GM13977 (cell line): ENCODE measurements at places on chromosomes 7 and 10.

DNA sequence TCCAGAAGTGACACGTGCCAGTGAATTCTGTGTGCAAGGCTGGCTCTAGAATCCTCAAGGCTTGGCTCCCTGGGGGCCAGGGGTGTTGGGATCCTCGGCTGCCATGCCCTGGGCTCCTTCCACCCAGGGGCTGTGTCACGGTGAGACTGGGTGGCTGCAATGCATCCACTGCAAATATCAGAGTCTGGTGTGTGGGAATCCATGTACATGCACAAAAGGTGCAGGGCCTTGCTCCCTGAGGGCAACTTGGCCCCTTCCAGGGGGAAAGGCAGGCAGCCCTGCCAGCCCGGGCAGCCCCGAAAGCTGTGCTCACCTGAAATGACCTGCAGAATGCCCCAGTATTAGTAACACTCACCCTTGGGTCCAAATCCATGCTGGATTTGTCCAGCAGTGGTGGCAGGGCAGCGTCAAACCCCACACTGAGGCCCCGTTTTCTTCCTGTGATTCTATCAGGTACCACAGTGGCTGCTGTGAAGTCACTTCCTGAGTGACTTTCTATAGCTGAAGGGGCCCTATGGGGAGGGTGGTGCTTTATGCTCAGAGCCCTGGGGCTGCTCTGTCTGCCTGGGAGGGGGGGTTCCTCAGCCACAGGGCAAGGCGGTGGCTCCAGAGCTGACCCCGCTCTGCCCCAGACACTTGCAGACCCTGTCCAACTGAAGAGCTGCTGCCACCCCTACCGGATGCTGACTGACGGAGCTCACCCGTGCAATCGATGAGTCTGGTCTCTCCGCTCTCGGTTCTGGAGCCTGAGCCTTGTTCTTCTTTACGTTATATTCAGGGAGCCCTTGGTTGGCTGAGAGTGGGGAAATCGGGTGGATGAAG, 317.7 kb downstream of the GLRX3 start:
- DNase-seq, result no peak

GRCh38 chr7:116525298-116525912, 569 bp downstream of the CAV1 start:
- peak; percentile 76 for DNase-seq

GRCh38 chr7:8177109-8177933, 84.6 kb downstream of the ICA1 start:
- DNase-seq, result no peak

DNA sequence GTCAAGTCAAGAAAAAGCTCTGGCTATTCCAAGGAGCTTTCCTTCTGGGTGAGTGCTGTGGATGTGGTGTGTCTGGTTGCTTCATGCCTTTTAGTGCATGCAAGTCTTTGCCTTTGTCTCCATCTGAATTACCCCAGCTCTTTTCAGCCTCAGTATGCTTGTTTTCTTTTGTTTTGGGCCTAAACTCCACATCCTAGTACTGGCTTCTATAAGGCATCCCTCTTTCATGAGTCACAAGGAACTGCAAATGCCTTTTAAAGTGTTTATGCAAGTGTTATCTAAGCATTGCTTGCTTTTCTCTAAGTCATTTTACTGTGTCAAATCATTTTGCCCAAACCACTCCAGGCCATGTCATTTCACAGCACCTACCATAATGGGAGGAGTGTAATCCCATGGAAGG, 132.1 kb downstream of the PLCE1 start:
- no peak for DNase-seq

GRCh38 chr10:101358706-101359300, 4.8 kb downstream of the BTRC start:
- no peak for DNase-seq

DNA sequence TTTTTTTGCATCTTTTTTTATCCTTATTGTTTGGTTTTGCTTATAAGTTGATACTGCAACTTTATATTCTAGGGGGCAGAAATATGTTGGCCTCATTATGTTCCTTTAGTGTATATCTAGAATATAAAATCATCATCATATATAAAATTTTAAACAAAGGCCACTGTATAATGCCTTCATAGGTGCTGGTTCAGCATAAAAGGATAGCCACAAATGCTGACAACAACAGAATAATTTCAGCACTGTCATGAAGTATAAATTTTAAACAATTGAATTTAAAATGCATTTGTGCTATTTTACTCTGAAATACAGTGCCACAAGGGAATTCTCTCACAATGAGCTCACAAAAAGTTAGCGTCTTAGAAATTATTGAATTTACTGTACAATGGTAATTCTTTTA, 285.9 kb downstream of the ATRNL1 start:
- DNase-seq, result no peak

GRCh38 chr7:81725812-81726127, 44.1 kb downstream of the HGF start:
- no peak for DNase-seq

GRCh38 chr10:113854761-113855588, 514 bp downstream of the NHLRC2 start:
- peak; percentile 65 for DNase-seq

DNA sequence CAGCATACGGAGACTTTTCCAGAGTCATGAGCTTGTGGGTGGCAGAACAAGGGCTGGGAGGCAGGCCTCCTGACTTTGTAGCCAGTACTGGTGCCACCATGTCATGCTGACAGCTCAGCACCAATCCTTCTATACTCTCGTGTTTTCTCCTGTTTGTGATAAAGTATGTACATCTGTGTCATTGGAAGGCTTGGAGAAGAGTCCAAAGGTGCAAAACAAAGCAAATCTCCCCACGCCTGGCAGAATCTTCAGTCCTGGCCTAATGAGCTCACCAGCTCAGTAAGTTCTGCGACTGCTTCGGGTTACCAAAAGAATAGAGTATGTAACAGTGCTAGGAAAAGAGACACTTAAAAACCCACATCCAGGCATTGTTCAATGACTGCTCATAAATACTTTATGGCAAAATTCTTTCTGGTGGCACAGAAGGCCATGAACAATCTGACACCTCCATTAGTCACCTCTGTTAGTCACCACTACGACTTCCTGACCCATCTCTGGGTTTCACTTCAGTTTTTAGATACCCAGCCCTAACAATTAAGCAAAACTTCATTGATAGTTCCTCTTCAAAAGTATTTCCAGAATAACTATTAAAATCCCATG, 24.5 kb downstream of the STEAP1 start:
- peak; percentile 26 for DNase-seq

DNA sequence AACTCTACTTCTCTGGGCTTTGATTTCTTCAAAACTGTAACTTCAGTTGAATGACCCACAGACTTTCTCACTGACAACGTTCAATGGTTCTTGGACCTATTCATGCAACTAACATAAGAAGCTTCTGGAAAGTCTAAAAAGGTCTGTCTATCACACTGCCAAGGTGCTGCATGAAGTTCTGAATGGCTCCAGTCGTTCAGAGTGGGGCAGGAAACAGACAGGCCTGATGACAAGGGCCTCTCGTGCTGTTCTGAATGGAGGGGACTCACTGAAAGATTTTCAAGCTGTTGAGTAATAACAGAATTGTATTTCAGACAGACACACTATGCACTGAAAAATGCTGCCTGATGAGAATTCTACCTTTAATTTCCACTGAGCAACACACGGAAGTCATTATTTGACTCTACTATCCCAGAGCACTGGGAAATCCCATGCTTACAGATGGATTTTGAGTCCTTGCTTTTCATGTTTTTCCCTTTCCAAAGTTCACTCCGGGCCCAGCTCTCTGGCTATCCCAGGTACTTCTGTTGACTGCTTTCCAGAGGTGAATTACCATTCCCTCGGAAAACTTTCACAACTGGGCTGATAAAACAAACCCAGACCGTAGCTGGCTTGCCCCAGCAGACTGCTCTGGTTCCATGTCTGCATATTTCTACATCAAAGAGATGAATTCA, 204.9 kb upstream of the FRMD4A start:
- no peak for DNase-seq

GRCh38 chr7:79317728-79318127, 135.7 kb downstream of the MAGI2 start:
- DNase-seq, result no peak

- no peak for DNase-seq
These were observed 40.0 kb downstream of the GSDME start for GRCh38 chr7:24717247-24717622.

DNA sequence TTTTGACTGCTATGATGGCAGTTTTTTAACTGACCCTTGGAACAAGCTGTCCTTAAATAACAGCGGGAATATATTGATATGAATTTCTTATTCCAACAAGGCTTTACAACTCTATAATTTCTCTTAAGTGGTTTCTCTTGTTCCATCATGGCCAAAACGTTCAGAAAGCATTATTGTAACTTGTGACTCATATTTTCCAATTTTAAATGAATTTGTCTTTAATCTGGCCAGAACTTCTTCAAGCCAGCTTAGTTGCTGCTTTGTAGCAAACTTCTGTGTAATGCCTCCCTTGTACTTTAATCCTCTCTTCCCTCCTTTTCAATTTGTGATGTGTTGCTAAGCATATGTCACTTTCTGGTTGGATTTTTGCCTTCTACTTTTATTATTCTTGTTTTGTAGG, 271.9 kb downstream of the KIF20B start:
- DNase-seq, result no peak

GRCh38 chr7:129222064-129222463, 2.8 kb upstream of the AHCYL2 start:
- DNase-seq, result no peak

GRCh38 chr10:5360318-5360915, 4.3 kb upstream of the UCN3 start:
- DNase-seq, result no peak

DNA sequence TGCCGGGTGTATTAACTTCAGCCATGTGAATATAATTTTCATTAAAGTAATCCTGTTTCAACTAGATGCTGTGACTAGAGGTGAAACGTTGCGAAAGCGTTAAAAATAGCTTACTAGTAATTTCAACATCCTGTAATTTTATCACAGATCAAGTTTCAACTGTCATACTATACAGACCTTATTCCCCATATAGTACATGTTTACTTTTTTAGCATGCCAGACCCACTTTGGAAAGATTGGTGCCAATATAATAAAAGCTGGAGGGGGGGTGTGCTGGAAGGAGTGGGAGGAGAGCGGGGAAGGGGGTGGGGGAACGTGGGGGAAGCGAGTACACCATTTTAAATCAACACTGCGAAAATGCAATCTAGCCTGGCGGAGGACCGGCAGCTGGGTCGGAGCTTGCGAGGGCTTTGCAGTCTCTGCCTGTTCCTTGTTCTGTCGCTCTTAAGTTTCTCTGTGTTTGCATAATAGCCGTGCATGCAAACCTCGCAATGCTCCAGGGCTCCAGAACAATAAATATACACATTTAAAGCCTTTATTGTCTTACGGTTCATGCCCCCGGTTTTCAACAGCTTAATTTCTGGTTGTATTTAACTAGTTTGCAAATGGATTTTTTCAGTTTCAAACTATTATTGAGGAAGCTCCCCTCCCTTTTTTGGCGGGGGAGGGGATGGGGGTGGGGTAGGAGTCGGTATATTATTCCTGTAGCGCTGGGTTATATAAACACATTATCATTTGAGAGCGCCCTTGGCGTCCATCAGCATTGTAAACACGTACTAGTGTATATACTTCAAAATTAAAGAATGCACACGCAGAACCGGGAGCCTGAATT, 1.3 kb upstream of the ARID5B start:
- peak; percentile 40 for DNase-seq

GRCh38 chr7:102468478-102469350, 3.9 kb downstream of the LRWD1 start:
- peak; percentile 27 for DNase-seq

- DNase-seq, result no peak
These were observed 764.6 kb upstream of the GHITM start for GRCh38 chr10:83374741-83375140.

DNA sequence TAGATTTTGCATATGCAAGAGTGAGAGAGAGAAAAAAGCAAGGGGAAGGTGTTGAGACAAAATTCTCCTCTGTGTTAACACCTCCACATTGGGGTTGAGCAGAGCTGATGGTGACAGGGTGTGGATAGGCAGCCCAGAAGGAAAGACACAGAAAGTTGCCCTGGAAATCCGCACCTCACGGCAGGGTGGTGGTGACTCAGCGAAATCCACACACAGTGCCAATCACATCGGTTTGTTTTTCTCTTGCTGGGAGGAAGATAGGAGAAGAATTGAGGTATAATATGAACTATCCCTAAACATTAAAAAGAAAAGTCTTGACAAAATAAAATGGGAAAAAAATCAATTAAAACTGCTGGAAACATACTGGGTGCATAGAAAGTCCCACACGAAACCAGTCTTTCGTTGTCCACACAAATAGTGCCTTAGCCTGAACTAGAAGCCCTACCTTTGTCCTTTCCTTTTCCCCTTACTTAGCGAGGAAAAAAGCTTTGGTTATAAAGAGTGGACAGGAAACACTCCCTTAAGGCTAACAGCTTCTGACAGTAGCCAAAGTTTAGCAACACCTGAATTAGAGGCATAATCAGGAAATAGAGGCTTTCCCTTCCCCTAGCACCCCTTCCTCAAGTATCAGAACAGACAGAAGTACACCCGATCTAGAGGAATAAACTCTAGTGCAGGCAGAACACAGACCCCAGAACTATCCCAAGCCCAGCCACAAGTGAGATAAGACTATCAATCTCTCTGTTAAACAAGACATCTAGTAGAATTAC, 39.2 kb upstream of the DNAJC1 start:
- no peak for DNase-seq

DNA sequence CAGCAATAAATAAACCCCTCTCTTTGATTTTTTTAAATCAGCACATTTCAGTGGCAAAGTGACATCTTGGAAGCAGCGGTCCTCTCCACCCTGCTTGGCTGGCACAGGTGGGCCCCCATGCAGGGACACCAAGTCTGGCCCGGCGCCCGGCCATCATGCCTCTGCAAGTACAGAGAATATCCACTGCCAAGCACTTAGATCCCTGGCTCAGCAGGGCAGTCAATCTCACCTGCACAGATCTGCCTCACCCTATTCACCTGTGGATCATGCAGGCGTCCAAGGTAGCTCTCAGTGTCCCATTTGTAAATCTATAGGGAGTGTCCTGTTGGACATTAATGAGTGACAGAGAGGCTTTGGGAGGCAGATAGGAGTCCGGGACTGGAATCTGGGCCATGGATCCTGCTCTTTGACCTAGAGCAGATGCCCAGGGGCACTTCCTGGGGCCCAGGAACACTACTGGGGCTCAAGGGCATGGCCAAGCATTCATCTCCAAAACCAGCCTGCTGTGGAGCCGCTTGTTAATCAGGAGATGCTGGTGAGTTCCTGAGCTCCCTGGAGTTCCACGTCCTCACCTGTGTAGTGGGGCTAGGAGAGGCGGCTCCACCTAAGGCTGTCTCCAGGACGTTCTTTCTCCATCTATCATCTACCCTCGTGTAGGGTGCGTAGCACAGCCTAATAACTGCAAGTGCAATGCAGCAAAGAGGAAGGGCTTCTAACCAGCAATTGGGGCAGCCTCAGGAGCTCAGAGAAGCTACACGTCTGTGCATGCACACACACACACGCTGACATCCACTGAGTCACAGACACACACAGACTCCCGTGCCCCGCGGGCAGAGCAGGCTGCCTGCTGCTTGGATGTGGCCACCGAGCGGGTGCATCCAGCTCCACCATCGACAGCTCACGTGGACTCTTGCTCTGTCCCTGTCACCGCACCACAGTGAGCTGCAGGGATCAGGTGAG, 123.6 kb downstream of the OAT start:
- no peak for DNase-seq

DNA sequence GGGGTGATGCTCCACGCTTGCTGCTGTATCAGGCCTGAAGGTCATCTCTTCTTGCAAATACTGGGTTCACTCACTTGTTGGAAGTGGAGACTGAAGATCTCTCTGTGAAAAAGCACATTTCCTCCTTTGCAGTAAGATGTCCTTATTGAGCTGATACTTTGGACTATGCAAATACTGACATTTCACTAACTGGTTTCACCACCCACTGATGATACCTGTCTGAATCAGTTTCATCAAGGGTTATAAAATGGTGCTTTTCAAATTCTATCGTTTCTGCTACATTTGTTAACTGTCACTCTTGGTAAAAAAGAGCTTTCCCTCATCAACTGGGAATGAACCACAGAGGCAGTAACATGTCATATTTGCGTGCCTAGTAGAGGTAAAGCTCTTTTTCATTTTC, 35.5 kb downstream of the RAB19 start:
- DNase-seq, result no peak
